ENCODE measurements at places on chromosomes 2 and 18.

GRCh38 chr2:3110994-3111666 is 266.5 kb downstream of the EIPR1 start:
- DNase-seq: no peak

DNA sequence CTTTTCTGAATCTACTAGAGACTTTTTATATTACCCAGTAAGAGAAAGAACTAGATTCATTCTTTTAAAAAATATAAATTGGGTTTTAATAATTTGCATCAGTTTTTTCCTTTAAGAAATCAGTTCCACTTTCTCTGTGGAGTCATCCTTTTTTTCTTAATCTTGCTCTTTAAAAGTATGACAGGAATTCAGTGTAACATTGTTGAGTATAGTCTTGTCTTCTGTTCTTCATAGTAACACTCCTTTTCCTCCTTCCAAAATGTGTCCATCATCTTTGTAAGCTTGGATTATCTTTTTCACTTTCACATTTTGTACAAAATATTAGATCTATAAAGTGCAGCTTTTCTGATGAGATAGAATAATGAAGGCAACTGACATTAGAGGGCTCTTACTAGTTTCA is 135.4 kb downstream of the HAUS1 start:
- no peak for DNase-seq

DNA sequence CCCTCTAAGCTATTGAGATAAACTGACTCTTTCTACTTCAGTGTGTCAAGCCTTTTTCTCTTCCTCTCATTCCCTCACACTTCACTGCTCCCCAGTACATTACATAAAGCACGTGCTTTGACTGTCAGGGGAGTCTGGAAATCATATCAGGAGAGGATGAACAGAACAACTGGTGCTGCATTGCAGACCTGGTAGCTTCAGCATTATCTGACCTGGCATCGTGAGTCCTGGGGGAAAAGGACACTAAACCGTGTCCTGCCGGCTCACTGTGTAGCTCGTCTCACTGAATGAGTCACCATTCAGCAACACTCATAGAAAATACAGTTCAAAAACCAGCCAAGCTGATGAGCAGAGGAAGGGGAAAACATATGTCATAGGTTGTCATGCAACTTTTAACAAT is 108.5 kb upstream of the UNC80 start:
- no peak for DNase-seq

DNA sequence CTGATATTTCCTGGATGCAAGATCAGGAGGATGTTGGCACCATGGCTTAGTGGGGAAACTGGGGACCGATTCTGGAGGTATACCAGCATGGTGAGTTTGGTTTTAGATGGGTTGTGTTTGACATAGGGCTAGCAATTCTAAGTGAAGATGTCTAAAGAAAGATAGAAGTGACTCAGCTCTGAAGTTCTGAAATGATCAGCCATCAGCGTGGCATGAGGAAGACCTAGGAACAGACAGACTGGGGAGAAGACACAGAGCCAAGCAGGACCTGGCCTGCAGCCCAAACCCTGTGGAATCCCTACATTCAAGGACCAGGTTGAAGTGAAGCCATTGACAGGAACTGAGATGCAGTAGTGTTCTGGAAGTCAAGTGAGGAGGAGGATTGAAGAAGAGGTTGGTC is 39.8 kb downstream of the HRH4 start:
- DNase-seq: no peak

DNA sequence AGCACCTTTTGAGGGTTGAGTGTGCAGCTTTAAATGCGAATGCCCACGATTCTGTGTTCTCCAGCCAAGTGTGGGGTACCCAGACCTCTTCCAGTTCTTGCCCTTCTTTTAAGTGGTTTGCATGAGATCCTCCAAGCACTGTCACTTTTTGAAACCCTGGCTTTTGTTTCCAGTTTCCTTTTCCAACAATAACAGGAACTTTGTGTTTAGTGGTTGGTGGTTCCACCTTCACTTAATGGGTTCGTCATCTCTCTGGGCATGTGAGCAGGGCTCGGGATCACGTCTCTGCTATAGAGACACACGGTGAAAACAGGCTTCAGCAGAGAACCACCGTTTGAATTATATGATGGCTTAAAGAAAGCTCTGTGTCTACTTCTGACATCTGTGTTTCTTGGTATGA is 197.6 kb downstream of the LDLRAD4 start:
- no peak for DNase-seq

- no peak for DNase-seq
These were observed 16.7 kb upstream of the RAPH1 start for GRCh38 chr2:203551778-203552177.

GRCh38 chr2:54903736-54904554 is 146.3 kb downstream of the RTN4 start:
- no peak for DNase-seq

- no peak for DNase-seq
These were observed 111.5 kb upstream of the ZNF236 start for GRCh38 chr18:76710646-76711520.

- no peak for DNase-seq
These were observed 274.0 kb upstream of the FIGN start for GRCh38 chr2:164009756-164010337.

Measured in right hindlimb (tissue), 1 donor.